Iris pigment epithelial cell (primary cell): ENCODE measurements at places on chromosomes 12 and 14.
A peak's percentile ranks its signal among the peaks of the same experiment; 100 is the strongest.

- no peak for DNase-seq
Measured at GRCh38 chr14:73476451-73476931, 14.2 kb upstream of the RIOX1 start.

- no peak for DNase-seq
Measured at GRCh38 chr14:58643366-58643765, 5.6 kb downstream of the DACT1 start.

DNA sequence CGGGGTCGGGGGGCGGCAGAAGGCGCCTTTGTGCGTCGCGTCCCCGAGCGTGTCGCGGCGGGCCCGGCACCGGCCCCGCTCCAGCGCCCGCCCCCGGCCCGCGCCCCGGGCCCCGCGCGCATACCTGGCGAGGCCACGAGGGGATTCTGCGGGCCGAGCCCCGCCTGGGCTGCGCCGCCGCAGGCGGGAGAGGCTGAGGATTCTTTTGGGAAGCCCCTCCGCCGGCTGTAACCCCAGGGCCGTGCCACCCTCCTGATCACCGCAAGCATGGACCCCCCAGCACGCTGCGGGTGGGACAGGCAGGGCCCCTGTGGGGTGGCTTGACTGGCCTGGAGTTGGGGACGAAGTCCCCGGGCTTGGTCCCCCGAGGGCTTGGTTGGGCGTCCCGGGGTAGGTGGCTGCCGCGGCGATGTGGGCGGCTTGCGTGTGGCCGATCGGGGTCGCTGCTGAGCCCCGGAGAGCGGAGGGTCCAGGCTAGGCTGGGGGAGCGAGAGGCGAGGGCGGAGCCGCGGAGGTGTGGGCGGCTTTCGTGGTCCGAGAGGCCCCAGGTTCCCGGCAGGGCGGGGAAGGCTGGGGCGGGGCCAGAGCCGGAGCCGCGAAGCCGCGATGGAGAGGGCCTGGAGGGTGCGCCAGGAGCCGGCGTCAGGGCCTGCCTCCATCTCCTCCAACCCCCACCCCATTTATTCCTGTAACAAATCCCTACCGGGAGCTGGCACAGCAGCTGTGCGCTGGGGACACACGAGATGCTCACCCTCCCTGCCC is 28.4 kb upstream of the GPR132 start:
- DNase-seq, result peak; percentile 80

DNA sequence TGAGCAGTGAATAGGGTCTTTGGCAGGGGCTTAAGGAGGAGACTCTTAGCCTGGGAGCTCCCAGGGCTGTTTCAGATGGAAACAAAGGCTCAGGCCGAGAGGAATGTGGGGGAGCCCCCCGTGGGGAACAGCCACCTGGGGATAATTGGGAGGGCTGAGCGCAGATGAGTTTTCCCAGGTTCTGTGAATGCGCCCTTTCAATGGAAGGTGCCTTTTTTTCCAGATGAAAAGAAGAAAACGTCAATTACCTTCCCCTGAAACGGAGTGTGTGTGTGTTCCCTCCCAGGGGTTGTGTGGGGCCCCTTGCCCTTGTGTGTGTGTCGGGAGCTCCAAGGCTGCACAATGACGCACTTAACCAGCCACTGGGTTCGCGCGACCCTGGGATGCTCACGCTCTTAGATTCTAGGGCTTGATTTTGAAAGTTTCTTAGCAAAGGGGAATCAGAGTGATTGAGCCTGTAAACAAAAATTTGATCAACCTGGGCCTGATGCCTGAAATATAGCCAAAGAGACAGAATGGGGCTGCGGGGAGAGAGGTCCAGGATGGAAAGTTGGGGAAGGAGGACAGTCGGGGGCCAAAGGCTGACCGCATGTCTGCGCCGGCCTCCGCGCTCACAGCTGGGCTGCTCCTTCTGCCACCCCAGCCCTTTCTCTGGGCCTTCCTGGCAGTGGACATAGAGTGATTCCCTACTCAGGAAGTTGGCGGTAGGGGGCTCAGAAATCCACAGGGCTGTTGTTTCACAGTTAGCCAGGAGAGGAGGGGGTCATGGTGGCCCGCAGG is 14.6 kb downstream of the MEG3 start:
- no peak for DNase-seq

GRCh38 chr14:96145116-96145864 is 59.3 kb upstream of the BDKRB2 start:
- peak; percentile 88 for DNase-seq

- DNase-seq, result no peak
Measured at GRCh38 chr14:82776958-82777357, 1243.3 kb upstream of the SEL1L start.

GRCh38 chr14:103692159-103692558 is 23.1 kb downstream of the XRCC3 start:
- no peak for DNase-seq

DNA sequence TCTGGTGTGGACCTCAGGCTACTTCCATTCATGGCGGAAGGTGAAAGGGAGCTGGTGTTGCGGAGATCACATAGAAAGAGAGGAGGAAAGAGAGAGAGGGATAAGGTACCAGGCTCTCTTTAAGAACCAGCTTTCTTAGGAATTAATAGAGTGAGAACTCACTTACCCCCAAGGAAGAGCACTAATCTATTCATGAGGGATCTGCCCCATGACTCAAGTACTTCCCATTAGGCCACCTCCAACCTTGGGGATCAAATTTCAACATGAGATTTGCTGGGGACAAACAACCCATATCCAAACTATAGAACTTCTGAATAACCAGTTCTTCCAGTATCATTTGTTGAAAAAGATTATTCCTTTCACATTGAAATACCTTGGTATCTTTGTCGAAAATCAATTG is 34.0 kb upstream of the C2CD5 start:
- DNase-seq, result no peak
